ENCODE measurements at places on chromosomes 3 and 15.

GRCh38 chr3:190860521-190860920, 2.0 kb downstream of the GMNC start:
- DNase-seq = no peak

- DNase-seq = no peak
Observed at GRCh38 chr3:150236316-150237082, 171.6 kb upstream of the TSC22D2 start.

DNA sequence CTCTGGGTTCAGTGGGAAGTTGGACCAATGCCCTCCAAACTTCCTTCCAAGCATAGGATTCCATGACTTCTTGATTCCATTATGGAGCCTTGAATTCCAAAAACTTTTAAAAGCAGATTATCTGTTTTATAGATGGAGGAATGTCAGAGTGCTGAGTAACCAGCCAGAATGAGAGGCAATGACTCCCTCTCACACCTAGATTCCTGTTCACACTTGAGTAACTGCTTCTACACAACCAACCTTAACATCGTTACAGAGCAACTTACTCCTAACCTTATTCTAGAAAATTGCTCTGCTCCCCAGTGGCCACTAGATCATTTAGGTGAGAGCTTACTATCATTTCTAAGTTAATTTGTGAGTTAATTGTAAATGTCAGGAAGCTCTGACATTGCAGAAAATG, 24.2 kb upstream of the NR2F2 start:
- DNase-seq = no peak

- DNase-seq = peak; percentile 93
Observed at GRCh38 chr15:84654689-84655453, 788 bp upstream of the WDR73 start.

- DNase-seq = no peak
Observed at GRCh38 chr15:60480888-60481287, 1.9 kb upstream of the ICE2 start.

- no peak for DNase-seq
Observed at GRCh38 chr3:49839193-49839809, 17.1 kb downstream of the TRAIP start.

DNA sequence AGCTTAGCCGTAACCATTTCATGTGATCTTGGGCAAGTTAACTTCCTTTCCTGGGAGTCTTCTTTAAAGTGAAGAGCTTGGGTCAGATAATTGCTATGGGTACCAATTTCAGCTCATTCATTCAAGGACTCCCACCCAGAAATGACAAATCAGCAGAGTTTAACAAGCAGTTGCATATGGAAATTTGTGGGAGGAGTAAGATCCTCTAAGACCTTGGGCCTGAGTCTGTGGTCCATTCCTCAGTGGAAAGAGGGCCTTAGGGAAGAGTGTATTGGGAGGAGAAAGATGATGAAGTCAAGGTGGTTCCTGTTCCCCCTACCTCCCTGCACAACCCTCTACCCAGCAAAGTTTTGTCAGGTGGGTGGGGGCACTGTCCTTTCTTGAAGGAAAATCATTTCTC, 42.1 kb downstream of the RBP2 start:
- DNase-seq = no peak

DNA sequence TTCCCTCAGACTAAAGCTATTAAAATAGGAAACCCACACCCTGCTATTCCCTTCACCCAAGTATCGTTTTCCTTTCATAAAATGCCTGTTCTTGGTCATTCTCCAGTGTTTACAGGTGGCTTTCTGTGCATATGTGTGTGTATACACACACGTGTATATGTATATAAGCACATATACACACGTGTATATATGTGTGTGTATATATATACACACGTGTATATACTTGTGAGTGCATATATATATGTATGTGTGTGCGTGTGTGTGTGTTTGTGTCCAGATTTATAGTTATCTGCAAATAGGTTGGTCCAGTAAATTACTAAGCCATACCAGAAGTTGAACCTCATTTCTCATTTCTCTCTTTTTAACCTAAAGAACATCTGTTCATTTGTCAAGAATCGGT, 15.7 kb upstream of the TEX9 start:
- no peak for DNase-seq

DNA sequence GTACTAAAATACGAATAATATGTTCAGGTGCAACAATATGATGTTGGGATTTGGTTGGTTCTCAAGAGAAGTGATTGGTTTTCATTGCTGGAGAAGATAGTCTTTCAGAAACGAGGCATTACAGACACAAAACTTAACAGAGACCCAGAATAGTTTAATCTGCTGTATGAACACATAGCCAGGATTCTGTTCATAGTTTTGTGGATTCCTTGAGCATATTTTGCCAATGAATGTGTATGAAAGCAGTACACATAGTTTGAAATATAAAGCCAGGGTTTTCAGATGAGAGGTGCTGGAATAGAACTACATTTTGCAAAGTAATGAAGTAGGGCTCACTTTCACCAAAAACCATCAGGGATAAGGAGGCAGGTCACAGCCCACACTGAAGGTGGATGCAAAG, 5.7 kb upstream of the MCTP2 start:
- DNase-seq = no peak

DNA sequence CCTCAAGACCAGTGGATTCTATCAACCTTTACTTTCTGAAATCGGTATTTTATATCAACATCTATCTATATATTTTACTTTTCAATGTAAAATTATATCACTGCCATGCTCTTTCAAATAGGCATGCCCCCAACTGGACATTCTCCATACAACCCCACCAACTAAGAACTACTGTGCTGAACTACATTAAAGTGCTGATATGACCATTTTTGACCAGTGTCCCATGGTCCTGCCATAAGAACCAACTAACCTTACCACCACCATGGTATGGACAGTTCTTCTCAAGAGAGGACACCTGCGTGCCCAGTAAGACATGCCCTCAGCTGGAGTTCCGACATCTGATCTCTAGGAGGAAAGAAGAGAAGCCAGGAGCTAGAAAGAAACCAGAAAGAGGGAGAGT, 15.6 kb downstream of the POMGNT2 start:
- DNase-seq = no peak

- DNase-seq = no peak
Observed at GRCh38 chr3:81622395-81622794, 139.1 kb downstream of the GBE1 start.

DNA sequence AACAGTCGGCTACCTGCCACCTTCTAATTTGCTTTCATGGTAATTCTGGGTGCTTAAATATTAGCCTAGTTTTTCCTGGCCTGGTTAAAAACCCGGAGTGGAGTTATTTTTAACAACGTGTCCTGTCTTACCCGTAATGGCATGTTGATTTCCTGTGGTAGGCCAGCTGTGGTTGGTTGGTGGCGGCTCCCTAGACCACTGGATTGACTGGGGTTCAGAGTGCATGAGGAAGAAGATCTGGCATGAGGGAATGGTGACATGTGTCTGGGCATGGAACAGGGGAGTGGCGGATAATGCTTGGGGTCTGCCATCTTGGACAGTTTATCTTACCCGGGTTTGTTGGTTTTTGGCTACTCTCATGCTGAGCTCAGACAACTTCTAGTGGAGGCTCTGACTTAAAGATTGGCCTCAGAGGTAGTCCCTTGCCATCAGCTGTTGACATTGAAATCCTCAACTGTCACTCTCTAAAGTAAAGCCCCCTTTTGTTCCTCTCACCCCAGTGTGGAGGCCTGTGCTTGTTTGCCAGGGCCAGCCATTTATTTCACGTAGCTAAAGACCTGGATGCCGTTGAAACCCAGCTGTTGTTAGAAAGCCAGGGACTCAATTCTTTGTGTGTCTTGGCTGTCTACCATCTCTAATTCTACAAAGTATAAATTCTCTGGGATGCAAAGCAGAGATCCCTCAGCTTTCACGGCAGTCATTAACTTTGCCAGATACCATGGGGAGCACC, 81.6 kb downstream of the DNASE1L3 start:
- no peak for DNase-seq

GRCh38 chr3:177381070-177381469, 183.8 kb upstream of the TBL1XR1 start:
- DNase-seq = no peak

DNA sequence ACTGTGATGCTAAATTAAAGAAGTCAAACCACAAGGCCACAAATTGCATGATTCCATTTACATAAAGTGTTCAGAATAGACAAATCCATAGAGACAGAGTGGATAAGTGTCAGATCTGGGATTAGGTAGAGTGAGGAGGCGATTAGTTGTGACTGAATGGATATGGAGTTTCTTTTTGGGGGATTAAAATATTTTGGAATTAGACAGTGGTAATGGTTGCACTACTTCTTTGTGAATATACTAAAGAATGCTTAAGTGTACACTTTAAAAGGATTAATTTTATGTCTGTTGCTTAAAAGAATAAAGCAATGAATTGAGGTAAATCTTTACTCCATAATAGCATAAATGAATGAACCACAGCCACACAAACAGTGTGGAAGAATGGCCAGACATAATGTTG, 175.5 kb upstream of the CADM2 start:
- DNase-seq = no peak

GRCh38 chr3:127690106-127690505, 17.4 kb downstream of the ABTB1 start:
- DNase-seq = peak; percentile 67

GRCh38 chr15:32781781-32782180, 64.0 kb downstream of the GREM1 start:
- no peak for DNase-seq

DNA sequence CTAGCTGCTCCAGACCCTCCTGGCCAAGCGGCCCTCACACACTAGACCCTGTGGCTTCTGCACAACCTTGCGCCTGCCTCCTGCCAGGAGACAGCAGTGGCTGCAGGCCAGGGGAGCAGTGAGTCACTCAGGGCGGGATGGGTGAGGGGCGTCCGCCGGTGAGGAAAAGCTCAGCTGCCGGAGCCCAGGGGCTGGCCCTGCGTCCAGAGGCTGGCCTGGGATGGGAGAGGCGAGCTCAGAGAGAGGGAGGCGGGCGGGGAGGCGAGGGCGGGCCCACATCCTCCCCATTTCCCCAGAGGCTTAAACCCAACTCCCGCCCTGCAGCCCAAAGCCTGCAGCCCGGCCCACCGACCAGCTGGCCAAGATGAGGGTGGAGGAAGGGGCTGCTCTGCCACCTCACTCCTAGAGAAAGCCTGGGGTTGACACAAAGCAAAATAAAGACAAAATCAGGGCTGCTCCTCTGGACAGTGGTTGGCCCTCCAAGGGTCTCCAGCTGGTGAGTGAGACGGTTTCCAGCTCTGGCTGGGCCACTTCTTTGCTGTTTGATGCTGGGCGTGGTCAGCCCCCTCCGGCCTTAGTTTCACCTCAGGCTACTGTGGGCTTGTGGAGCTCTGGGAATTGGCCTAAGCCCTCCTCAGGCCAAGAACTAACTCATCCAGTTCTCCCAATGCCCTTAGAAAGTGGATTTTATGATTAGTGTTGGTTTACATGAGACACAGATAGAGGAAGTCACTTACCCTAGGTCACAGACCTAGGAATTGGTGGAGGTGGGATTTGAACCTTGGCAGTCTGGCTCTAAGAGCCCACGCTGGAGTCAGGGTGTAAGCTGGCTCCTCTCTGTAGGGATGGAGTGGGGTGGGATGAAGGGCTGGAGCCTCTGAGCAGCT, 50.6 kb downstream of the IQSEC1 start:
- DNase-seq = no peak

DNA sequence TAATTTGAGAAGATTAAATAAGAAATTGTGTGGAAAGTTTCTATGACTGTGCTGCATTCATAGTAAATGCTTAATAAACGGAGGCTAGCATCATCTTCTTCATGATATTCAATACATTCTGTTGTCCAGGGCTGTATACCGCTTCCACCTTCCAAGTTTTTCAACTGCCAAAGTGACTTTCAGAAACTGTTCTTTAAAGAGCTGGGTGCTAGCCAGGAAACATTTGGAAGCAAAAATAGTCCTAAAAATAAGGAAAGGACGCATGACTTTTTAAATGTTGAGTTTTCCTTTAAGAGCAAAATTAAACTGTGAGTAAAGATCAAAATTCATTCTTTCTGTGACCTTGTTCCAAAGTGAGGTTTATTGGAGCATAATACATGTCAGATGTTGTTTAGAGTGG, 9.4 kb upstream of the ERC2 start:
- no peak for DNase-seq

DNA sequence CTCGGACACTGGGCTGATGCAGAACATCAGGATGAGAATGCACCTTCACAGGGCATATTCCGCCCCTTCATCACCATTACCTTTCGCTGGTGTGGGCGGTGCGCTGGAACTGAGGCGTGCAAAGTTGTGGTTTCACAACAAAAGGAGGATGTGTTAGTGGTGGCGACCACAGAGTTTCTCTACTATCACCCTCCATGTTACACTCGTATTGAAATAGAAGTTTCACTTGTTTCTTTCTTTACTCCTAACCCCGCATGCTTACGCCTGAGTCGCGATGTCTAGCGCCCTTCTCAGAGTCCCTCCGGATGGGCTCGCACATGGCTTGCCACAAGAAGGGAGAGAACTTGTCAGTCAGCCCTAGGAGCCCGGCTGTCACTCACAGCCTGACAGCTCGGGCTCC, 148.7 kb downstream of the GABRB3 start:
- DNase-seq = no peak

GRCh38 chr3:169929830-169930519, 18.6 kb downstream of the SAMD7 start:
- no peak for DNase-seq

DNA sequence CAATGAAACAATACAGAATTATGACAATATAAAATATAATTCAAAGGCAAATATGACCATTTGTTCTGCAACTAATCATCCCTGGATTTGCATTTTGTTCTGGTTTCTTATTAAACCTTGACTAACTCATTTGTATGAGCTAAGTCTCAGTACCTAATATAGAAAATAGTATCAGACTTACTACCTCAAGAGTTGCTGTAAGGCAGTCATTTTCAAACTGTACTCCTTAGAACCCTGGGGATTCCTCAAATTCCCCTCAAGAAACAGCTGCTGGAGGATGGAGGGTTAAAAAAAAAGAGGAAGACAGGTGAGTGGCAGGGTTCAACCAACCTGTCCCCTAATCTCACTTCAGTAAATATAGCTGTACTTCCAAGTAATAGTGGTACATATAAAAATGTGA, 11.1 kb downstream of the ZBTB11 start:
- no peak for DNase-seq

GRCh38 chr3:120450600-120451271, at the start of gene FSTL1:
FSTL1 (minus strand) TSS chr3:120450992; CDS start chr3:120450746, 246 bp downstream.
- DNase-seq = no peak

GRCh38 chr15:90593499-90594158, 63.9 kb downstream of the CRTC3 start:
- DNase-seq = no peak

DNA sequence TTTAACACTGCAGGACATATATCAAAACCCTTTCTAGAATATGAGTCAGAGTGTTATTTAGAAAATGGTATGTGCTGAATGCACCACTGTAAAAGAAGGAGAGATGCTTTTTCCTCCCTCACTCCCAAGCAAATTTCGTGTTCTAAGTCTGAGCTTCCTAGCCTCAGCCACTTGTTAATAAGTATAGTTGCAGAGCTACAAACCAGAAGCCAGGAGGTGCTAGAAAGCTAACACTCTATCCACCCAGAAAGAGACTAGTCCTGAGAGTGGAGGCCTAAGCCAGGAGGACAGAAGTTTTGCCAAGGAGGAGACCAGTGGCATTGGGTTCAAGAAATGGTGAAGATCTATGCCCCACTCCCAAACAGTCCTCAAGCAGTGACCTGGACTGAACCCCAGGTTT, 40.5 kb upstream of the GYG1 start:
- no peak for DNase-seq

All from mesenteric fat pad (tissue), 1 donor.